ENCODE measurements at places on chromosomes 16 and 17.

- DNase-seq, result no peak
Observed at GRCh38 chr16:2025251-2025650, 1.5 kb upstream of the NHERF2 start.

- no peak for DNase-seq
Observed at GRCh38 chr16:354291-354881, 1.9 kb upstream of the AXIN1 start.

DNA sequence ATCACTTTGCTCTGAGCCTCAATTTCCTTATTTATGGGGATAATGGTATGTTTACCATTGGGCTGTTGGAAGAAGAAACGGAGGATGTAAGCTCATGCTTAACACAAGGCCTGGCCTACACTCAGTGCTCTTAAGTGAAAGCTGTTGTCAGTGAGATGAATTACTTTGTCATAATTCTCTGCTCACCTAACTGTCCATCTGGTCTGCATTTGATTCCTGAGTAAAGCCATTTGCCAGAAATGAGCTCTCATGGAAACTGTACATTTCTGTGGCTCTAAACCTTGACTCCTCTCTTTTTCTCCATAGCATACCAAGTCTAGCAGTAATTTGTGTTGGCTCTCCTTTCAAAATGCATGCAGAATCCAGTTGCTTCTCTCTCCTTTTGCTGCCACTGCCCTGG lies 445.7 kb downstream of the UTP18 start:
- no peak for DNase-seq

DNA sequence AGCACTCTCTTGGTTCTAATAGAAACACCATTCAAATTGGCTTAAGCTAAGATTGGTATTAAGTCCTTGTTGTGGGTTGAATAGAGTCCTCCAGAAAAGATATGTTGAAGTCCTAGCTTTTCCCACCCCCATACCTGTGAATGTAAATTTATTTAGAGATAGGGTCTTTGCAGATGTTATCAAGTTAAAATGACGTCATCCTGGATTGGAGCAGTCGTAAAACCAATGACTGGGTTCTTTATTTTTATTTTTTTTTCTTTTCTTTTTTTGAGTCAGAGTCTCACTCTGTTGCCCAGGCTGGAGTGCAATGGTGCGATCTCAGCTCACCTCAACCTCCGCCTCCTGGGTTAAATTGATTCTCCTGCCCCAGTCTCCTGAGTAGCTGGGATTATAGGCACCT lies 658.6 kb upstream of the RBFOX1 start:
- no peak for DNase-seq

DNA sequence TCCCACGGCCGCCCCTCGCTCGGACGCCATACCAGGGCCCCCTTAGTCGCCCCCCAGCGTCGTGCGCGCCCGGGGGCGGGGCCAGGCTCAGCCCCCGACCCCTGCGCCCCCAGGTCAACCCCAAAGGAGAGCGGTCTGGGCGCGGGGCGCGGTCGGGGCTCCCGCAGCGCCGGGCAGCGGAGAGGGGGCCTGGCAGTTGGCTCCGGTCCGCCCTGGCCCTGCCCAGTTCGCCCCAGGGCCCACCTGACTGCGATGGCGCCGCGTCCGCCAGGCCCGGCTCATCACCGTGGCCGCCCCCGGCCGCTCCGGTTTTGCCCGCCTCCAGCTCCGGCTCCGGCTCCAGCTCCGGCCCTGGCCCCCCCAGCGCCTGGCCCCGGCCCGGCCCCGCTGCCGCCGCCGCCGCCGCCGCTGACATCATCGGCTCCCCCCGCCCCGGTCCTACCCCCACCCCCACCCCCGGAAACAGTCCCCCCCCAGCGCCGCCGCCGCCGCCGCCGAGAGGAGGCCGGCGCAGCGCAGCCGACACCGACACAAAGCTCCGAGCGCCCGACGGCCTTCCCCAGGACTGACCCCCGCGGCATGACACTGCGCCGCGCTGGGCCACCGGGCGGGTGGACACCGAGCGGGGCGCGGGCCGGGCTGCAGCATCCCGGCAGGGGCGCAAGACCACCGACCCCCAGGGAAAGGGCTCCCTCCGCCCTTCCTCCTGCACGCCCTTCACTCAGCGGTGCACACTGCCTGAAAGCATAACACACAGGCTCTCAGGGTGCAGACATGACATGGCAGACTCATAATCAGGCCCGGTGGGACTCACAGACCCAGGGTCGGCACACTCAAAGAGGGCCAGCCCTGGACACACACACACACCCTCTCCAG lies at the start of gene ZBTB4:
TSS of gene ZBTB4 (minus strand) at position 419 of the 876 bp plus-strand sequence. CDS start 12,830 bp downstream, outside the sequence.
- peak; percentile 42 for DNase-seq
